HS-27A (cell line): ENCODE measurements at places on chromosomes 7 and 10.

DNA sequence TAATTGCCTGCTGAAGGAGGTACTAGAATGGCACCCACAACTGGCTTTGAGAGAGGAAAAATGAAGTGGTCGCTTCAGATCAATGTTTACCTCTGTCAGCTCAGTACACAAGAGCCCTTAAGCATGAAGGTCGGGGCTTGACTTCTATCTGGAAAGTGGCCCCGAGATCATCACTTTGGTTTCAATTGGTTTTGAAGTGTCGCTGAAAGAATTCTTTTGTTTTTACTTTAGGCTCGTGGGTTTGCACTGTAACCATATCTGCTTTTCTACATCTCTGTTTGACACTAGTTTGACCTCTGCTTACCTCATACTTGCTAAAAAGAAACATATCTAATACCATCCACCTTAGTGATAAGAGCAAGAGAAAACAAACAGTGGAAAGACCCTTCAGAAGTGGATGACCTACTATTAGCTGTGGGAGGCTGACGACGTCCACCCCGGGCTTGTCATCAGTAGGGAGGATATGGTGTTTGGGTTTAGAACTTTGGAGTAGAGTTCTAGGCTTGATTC lies 361.8 kb downstream of the GATA3 start:
- no peak for DNase-seq

DNA sequence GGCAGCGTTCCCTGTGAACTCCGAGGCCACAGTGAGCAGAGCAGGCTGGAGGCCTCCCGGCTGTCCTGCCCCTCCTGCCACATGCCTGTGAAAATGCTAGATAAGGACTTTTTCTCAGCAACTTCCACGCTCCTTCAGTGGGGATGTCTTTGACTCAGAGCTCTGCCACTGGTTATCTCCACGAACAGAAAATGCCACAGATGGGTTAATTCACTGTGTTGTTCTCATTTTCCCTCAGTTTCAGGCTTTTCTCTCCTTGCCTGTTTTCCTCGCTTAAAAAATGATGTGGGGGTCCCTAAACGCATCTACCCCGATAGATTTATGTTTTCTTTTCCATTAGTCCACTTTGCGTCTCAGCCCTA lies 51.3 kb downstream of the IKZF1 start:
- DNase-seq = no peak

DNA sequence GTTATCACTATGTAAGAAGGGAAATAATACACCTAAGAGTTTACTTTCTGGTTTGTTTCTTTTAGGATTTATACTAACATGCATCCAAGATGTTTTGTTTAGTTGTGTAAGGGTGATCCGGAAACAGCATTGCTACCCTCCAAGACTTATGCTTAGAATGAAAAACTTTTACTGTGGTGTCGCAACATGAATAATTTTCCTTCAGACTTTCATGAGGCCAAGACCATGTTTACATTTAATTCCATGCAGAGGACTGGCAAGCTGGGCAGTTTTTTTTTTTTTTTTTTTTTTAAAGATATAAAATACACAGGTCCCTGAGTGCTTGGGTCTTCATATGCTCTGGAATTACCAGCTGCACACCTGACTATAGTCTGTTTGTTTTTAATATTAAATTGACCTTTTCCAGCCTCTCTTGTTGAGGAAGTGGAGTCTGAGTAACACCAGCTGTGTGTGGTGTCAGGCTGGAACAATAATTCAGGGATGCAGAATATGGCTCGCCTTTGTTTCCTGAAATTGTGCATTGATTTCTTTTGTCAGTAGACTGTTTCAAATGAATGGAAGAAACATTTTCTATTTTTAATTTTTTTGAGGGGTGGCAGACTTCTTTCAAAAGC lies 81.7 kb downstream of the ST7 start:
- no peak for DNase-seq

- no peak for DNase-seq
These were observed 58.1 kb downstream of the CTBP2 start for GRCh38 chr10:125102246-125102645.

- DNase-seq = no peak
These were observed 30.5 kb downstream of the HHEX start for GRCh38 chr10:92719991-92720830.

DNA sequence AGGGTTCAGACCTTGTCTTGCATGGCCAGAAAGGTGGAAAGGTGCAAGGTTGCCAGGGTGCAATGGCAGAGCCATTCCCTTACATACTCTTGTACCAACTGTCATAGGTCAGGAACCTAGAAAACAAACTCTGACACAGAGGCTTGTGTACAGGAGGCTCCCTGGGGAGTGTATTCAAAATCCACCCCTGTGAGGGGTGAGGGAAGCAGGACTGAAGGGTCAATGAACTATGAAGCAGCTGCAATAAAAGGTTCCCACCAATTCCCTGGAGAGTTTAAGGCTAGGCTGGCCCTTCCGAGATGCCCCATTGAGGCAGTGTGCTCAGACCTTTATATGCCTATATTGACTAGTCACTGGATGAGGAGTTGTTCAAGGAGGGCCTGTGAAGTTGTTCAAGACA lies 13.9 kb upstream of the CUZD1 start:
- DNase-seq = no peak
